ENCODE measurements at places on chromosomes 4 and X.

DNA sequence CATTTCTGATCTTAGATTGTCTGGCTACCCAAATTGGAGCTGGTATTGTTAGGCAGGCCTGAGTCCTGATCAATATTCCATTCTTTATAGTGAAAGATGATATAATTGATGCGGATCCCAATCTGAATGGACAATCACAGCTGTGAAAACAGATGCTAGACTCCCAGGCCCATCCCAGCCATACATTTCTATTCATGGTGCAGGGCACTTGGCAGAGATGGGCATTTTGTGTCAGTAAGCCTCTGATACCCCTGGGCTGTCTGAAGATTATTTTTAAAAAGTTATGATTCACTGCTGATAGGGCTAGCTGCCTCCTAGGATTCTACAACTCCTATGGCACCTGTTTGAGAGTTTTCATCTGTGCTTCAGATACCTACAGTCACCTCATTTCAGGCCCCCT lies 61.2 kb upstream of the TSPAN7 start:
- no peak for DNase-seq

- no peak for DNase-seq
These were observed 44.1 kb downstream of the TIGD4 start for GRCh38 chr4:152735396-152735859.

DNA sequence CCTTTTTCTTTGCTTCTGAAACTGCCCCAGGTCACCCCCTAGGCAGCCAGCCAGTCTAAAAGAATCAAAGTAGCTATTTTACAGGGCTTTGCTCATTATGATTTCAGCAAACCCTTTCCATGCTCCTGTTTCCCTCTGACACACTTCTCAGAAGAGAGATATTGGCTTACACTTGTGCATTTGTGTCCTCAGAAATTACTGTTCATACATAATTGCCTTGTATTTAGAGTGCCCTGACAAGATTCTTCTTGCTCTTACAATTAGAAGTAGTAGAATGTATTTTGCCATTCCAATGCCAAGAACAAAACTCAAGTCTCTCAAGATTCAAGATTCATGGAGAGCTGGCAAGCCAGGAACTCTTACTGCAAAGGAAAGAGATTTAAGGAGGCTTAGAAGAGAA lies 531.0 kb upstream of the ZFP42 start:
- no peak for DNase-seq

- DNase-seq = no peak
These were observed 78.7 kb downstream of the WDFY3 start for GRCh38 chr4:84887824-84888223.

- DNase-seq = no peak
These were observed 41.3 kb upstream of the GPC3 start for GRCh38 chrX:134026565-134027311.

DNA sequence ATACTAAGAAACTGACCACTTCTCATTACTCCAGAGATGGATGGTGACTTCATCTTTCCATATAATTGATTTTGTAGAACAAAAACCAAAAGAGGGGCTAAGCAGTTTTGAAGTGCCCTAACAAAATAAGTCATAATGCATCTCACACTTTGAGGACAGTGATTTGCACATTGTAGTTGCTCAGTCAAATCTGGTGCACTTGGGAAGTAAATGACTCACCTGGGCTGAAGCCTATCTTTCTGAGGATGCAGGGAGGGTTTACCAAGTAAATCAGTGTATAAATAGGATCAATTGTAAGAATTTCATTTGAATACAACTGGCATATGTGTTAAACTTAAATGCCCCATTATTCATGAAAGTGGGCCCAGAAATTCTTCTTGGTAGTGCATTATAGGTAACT lies 134.2 kb downstream of the DCLK2 start:
- no peak for DNase-seq

DNA sequence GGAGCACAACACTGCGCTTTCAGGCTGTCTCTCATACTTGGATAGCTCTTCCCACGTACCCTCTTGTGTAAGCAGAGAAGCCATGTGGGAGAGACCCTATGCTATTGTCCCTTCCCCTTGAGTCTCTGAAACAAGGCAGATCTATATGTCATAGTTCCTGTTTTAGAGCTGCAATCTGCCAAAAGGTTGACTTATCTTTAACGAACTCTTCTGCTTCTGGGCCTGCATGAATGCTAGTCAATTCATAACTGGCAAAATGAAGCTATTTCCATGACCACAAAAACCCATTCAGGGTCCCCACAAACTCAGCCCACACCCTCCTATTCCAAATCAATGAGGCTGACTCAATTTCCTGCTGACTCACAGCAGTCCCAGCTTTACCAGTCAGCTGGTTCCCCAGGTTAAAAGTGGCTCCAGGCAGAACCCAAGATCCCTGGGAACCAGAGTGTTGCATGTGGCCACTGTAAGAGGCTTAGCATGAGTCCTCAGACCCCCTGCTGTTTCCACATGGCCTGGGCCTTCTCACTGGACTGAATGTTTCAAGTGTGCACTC lies 25.3 kb upstream of the SOD3 start:
- DNase-seq = no peak

- no peak for DNase-seq
These were observed 99.3 kb downstream of the ANXA5 start for GRCh38 chr4:121597346-121597934.

DNA sequence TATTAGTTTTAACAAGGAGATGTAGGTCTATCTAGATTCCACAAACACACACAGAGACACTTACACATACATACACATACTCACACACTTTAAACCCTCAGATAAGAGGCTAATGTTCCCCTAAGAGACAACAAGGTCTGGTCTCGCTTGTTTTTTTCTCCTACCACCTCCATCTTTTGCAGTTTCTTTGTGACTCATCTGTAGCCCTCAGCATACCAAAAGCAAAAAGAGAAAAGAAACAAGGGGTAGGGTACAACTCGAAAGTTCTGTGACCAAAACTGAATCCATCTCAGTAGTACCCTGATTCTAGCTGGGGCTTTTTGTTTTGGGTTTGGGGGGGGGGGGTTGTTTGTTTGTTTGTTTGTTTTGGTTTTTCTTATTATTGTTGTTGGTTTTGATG lies 12.2 kb upstream of the EXOSC9 start:
- no peak for DNase-seq

DNA sequence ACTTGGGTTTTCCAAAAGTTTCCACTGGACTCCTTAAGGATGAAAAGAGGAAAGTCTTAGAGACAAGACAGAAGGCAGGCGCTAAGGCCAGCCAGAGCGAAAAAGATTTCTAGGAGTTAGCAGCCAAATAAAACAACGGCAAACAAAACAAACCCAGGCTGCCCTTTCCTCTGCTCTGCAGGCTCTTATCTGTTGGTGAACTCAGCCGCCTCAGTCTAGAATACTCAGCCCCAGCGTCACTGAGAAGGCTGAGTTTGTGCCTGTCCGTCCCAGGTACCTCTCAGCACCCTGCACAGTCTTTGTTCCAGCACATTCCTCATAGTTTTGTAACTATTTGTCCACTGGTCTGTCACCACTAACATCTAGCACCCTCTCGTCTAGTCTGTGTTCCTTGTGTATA lies 75.6 kb upstream of the FAM9C start:
- DNase-seq = no peak

DNA sequence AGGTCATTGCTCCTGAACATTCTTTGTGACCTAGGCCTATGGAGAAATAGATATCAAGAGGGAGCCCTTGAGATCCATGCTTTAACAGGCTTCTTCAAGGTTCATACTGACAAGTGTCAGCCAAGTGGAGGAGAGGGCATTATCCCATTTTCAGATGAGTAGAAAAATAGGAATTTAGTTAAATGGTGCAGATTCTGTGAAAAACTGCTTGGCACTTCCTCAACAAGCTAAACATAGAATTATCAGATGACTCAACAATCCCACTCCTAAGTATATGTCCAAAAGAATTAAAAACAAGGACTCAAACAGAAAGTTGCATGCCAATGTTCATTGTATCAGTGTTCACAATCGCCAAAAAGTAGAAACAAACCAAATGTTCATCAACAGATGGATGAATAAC lies 43.8 kb upstream of the KCNIP4 start:
- no peak for DNase-seq

- no peak for DNase-seq
These were observed 13.2 kb downstream of the SCLT1 start for GRCh38 chr4:129080129-129080528.

DNA sequence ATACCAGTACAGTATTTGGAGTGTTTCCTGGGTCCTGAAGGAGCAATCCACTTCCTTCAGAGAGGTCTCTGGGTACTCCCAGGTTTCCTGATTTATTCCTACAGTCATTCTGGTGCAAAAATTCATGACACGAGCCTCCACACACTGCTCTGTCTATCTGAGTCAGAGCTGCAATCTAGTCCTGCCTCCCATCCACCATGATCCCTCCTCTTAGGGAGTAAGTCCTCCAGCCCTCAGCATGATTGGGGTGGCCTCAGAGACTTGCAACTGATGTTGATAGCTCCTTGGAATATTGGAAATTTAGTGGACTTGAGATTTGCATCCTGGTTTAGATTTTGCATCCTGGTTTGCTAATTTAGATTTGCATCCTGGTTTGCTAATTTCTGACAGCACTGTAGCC lies 20.5 kb downstream of the CNGA1 start:
- no peak for DNase-seq

GRCh38 chr4:166293556-166293955 lies 420.5 kb downstream of the TLL1 start:
- DNase-seq = no peak

DNA sequence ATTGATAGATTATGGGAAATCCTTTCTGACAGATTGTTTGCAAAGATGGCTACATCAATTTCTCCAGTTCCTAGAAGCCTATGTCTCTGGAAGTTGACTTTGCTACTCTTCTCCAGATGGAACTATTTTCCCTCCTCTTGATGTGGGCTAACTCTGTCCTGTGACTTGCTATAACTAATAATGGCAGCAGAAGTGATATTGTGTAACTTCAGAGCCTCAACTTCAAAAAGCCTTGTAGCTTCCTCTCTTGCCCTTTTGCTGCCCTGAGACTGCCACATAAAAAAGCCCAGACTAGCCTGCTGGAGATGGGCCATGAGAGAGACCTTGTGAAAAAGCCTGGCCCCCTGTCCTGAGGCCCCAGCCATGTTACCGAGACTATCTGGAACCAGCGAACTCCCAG lies 210.7 kb upstream of the SLC7A11 start:
- DNase-seq = no peak

- DNase-seq = no peak
These were observed 23.7 kb downstream of the MAOA start for GRCh38 chrX:43679778-43680177.

- no peak for DNase-seq
These were observed 24.4 kb upstream of the SLC25A43 start for GRCh38 chrX:119374736-119375135.

GRCh38 chr4:147311956-147312355 lies 168.9 kb upstream of the EDNRA start:
- DNase-seq = no peak

- no peak for DNase-seq
These were observed 223.0 kb downstream of the PAPSS1 start for GRCh38 chr4:107497054-107497453.

GRCh38 chr4:41318839-41319530 lies 62.3 kb downstream of the UCHL1 start:
- DNase-seq = no peak

DNA sequence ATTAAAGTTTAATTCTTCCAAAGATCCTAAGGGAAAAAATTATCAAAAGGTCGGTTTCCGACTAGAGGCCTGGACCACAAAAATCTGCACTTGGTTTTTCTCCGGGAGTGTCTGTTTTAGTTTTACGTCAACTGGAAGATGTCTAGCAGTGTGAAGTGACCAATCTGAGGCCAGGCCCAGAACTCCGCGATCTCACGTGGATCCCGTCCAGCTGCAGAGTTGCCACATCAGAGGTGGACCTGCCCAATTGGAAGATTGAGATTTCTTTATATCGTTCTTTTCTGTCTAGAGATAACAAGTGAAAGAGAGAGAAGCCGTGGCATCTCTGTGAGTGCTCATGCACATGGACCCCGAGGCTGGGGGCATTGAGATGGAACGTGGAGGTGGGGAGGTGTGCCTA lies 115.8 kb downstream of the AFF1 start:
- DNase-seq = no peak

- no peak for DNase-seq
These were observed 52.3 kb downstream of the C4orf51 start for GRCh38 chr4:145732001-145732815.

DNA sequence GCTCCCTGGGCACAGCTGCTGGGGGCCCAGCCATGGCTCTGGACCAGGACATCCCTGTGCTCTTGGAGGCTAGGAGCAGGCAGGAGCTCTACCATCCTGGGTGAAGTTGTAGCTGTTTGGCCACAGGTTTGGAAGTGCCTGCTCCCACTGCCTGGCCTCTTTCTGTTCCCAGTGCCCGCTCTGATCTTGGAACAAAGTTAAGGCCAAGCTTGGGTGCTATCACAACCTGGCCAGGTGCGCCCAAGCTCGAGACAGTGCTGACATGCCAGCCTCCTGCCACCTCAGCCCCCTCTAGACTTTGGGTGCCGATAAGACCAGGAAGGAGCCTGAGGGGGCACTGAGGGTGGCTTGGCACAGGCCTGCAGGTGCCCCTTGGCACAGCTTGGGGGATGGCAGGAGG lies 686.1 kb upstream of the AADAT start:
- no peak for DNase-seq

GRCh38 chrX:38216642-38217041 lies 4.0 kb downstream of the SRPX start:
- no peak for DNase-seq

- DNase-seq = no peak
These were observed 217.2 kb upstream of the PCDH18 start for GRCh38 chr4:137749466-137749865.

- no peak for DNase-seq
These were observed 2628.2 kb downstream of the ARAP2 start for GRCh38 chr4:33616121-33616520.

DNA sequence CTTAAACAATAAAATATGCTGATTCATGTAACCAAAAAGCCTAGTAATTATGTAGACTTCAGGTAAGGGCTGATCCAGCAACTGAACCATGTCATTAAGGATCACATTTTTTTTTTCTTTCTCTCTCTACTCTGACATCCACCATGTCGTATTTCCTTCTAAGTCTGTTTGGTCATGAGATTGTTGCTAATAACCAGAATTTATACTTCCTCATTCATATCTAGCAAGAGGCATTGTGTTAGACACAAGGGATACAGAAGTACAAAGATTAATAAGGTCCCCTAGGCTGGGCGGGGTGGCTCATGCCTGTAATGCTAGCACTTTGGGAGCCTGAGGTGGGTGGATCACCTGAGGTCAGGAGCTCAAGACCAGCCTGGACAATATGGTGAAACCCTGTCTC lies 24.1 kb downstream of the PHEX start:
- DNase-seq = no peak

- DNase-seq = no peak
These were observed 6.0 kb downstream of the RAB28 start for GRCh38 chr4:13478131-13478530.

- DNase-seq = no peak
These were observed 9.8 kb upstream of the RTL5 start for GRCh38 chrX:72141372-72142004.

GRCh38 chrX:149527705-149528104 lies 13.1 kb upstream of the EOLA1 start:
- no peak for DNase-seq

DNA sequence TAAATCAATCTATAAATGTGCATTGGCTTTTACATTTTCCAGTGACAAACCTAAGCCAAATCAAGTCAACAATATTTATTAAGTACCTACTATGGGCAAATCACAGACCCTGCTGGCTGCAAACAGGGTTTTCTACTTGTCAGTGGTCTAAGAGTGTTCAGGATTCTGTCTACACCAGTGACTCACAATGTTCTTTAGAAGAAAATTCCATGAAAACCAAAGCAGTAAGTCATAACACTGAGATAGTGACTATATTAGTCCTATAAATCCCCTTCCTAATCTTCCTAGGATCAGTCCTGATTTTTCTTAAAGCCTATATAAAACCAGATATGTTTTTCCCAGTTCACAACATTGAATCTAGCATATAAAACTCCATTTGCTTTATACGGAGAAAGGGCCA lies 69.7 kb downstream of the PPP3CA start:
- no peak for DNase-seq
